ENCODE measurements at places on chromosomes 4 and X. TPM values are rescaled to one million over a fixed set of nuclear protein-coding genes. Genes with fewer than 3 reads are reported as not detected.

GRCh38 chr4:40254608-40255392 lies 58.0 kb downstream of the RHOH start:
- DNase-seq, result no peak

- no peak for DNase-seq
These were observed 25.6 kb upstream of the PRDM8 start for GRCh38 chr4:80171656-80172055.

Gene RADX
- 2.8 TPM for total RNA-seq

- peak; percentile 91 for DNase-seq
These were observed 26.5 kb upstream of the IRAK1 start for GRCh38 chrX:154046031-154046781.

DNA sequence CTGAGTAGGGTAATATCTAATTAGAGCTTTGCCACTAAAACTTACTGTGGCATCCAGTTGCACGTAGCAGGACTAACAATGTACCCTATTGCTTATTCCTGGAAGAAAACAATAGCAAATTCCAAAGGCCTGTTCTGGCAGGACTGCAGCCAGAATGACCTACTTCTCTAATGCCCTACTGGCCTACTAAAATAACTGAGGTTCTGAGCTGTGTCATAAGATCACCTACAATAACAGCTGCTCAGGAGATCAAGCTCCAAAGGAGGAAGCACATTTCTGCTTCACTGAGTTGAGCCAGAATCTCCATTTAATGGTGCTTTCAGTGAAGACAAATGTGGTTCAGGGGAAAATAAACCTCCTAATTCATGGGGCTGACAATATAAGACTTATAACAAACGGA lies 42.2 kb upstream of the CXCL8 start:
- no peak for DNase-seq

Gene BTC
- total RNA-seq, result 4.1 TPM

Gene UGT2B17
- total RNA-seq, result not detected

DNA sequence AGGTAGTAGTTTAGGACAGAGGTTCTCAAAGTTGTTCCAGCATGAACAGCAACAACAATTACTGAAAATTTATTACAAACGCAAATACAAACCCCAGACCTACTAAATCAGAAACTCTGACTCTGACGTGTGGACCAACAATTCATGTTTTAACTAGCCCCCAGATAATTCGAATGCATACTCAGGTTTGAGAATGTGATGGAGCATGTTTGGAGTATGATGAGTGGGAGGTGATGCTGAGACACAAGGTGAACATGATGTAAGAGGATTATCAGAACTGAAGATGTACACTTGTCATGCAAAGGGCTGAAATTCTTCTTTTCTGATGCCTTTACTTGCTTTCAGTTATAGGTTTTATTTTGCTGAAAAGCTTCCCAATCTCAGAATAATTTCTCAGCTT lies 323.0 kb downstream of the INPP4B start:
- no peak for DNase-seq

DNA sequence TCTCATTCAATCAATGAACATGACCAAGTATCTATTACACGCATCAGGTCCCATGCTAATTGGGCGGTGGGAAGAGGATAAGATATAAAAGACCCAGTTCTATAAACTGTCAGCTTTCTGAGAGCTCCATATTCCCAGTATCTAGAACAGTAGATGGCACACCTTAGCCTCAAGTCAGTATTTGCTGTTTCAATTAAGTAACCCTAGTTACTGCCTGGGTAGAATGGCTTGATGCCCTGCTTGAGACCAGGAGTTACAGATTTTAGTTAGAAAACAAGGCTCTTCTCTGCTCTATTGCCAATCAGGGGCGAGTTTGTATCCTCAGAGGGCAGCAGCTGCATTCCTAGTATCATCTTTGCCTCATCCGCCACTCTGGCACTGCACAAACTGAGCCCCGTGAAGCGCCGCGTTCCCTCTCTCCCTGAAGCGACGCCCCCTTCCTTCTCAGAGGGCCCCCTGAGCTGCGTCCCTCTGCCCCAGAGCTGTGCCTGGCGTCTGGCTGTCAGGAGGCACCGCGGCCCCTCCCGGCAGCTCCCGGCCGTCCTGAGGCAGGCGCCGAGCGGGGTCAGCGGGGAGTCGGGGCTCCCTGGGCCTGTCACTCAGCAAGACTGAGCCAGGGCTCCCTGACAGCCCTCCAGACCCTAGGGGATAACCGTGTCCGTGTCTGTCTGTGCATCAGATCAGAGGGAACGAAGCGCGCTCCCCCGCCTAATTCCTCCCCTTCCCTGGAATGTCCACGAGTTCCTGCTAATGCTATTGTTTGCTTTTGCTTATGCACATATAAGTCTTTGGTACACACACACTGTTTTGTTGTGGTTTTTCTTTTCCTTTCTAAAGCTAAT lies 212.4 kb upstream of the TTC29 start:
- DNase-seq, result peak; percentile 36

Gene MAGEA11
- total RNA-seq, result not detected

- no peak for DNase-seq
These were observed 63.7 kb downstream of the ZFYVE28 start for GRCh38 chr4:2354760-2355159.

DNA sequence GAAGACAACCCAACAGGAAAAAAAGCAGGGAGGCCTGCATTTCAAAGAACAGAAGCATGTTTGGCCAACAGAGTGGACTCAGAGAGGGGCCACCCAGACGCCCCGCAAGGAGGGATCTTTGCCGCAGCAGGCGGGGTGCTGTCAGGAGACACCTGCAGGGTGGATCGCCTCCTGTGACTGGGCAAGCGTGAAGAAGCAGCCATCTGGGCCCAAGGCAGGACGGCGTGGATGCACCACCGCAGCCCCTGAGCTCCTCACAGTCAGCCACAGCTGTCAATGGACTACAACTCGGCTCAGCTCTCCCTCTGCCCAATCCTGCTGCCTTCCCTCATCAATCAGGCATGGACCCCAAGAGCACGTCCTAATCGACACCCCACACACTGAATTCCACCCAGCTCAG lies 32.0 kb upstream of the MAN2B2 start:
- DNase-seq, result no peak

DNA sequence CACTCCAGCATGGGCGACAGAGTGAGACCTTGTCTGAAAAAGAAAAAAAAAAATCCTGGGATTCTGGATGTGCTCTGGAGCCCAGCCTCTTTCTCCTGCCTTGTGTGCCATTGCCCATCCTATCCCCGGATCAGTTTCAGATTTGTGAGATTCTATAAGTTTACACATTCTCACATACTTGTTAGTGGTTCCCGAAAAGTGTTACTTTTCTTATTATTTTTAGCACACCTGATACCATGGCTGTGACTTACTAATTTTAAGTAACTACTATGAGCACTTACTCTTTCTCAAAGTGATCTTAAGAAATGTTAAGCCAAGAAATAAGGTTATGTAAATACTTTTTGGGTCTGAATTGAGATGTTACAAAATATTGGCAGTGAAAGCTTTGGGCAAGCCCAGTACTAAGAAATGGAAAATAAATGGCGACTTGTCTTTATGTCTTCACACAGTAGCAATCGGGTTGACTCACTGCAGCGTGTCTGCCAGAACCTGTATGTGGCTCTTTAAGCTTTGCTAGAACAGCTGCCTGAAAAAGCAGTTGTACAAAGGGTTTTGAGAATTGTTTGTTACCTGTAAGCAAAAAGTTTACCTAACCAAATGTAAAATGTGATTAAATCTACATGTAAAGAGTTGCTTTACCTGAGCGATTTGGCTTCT lies 118.7 kb downstream of the KLHL8 start:
- DNase-seq, result no peak

GRCh38 chrX:119989905-119990555 lies 46.5 kb upstream of the NKAP start:
- DNase-seq, result no peak

Gene NAT8L
- total RNA-seq, result 1.2 TPM

- DNase-seq, result no peak
These were observed 836.6 kb upstream of the PRKX start for GRCh38 chrX:4550018-4550417.

All from skin of body (tissue), 3 donors.